Dermis microvascular lymphatic vessel endothelial cell (primary cell): ENCODE measurements at places on chromosomes 2 and 18.

GRCh38 chr2:149077861-149078260 lies 39.4 kb downstream of the LYPD6B start:
- no peak for DNase-seq

- peak; percentile 67 for DNase-seq
These were observed 112.4 kb downstream of the CYRIA start for GRCh38 chr2:16553226-16553625.

DNA sequence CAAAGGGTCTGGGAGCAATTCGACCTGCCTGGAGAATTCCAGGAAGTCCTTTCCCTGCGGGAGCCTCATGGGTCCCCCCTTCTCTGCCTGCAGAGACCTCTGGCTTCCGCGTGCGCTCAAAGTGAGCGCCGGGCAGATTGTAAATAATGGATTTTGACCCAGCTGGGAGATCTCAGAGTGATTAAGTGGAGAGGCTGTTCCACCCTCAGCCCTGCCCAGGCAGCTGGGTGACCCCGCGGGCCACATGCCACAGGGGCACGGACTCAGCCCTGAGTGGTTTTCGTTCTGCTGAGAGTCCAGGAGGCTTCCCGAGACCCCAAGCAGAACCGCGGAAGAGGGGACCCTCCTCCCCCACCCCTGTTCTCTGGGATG lies 1.2 kb downstream of the KCNG2 start:
- no peak for DNase-seq

- no peak for DNase-seq
These were observed 209.3 kb upstream of the SALL3 start for GRCh38 chr18:78770139-78770822.

GRCh38 chr18:23105030-23105429 lies 30.3 kb upstream of the CABLES1 start:
- no peak for DNase-seq

- no peak for DNase-seq
These were observed 499.9 kb upstream of the SPHKAP start for GRCh38 chr2:228681426-228681825.

- no peak for DNase-seq
These were observed 368.2 kb downstream of the IRS1 start for GRCh38 chr2:226431288-226431948.

DNA sequence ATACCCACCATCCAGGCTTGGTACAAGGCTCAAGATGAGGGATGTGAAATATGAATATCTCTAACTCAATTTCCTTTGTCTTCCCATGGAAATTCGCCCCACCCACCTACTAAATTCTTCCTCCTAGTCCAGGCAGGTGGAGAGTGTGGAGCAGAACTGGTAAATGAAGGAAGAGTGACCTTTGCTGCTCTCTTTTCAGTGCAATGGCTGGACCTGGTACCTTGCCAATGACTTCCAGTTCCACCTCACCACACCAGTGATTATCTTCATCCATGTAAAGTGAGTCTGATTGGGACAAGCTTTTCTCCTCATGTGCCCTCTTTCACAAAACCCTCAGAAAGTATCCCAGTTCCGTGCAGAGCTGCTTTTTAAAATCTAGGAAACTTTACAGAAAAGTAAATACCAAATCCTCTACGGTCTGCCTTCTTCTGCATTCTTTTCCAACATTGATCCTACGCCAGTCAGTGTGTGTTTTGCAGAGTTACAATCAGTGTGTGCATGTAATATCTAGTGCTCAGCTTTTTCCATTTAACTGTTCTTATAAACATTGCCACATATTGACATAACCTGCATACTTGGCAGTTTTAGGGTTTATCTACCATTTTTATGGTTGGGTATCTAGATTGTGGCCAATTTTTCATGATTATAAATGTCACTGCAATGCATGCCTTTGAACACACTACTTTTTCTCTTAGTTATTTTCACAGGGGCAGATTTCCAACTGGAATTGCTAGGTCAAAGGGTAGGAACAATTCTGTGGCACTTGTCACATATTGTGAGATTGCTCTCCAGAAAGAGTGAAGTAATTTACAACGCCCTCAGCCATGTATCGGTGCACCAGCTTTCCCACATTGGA lies 86.5 kb upstream of the SEC11C start:
- DNase-seq: peak; percentile 66

DNA sequence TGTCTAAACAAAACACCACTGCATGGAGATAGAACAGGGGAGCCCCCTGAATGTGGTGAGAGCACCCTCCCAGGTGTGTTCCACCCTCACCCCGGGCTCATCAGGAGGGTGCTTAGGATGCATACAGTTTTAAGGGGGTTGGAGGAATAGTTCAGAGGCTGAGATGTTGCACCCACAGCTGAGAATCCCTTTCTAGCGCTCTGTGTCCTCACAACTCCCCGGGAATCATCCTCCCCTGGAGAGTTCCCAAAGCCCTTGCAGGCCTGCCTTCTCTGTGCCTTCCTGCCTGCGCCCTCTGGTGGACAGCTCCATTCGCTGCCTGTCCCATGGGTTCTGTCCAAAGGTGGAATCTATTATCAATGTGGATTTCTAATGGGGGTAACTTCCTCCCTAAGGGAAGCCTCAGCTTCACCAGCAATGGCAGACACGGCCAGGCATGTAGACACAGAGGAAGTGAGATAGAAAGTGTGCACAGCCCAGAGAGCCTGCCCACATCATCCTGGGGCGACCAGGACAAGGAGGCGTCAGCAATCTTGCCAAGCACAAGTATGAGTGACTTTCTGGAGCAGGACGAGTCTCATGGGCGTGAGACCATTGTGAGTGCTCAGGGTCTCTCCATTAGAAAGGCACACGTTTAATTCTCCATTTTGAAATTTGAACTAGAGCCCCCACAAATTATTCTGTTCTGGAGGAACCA lies 1.2 kb upstream of the UGT1A5 start:
- peak; percentile 70 for DNase-seq

DNA sequence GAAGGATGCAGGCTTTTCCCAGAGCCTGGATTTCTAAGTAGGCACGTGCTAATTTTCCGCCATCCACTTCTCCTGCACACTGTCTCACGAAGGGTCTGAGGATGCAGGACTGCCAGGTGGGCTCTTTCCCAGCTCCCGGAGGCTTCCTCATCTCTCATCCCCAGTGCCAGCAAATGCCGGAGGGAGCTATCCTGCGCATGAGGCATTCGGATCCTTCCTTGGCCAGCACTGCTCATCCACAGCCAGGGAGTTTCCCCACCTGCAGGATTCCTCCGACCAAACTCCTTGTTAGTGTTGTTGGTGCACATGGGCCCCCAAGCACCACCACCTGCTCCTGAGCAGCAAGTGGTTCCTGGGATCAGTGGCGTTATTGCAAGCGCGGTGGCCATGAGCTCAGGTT lies 5.0 kb downstream of the CNDP1 start:
- no peak for DNase-seq

DNA sequence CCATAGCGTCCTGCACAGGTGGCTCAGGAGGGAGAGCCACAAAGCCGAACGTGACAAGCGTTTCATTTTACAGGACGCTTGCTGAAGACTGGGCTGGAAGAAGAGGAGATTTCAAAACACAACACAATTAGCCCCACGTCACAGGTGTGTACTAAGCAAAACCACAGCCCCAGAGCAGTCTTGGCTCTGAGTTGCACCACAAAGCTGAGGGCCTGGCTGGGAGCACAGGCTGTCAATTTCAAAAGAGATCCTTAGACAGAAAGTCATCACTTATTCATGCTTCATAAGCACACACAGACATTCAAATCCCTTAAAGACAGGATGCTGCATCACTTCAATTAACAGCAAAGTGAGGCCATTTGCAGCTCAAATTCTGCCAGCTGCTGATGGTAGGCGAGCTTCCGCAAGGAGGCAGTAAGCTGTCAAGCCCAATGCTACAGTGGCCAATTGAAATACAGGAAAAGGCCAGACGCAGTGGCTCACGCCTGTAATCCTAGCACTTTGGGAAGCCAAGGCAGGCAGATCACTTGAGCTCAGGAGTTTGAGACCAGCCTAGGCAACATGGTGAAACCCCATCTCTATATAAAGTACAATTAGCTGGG lies 79.6 kb downstream of the SKA1 start:
- DNase-seq: no peak

- no peak for DNase-seq
These were observed 72.0 kb upstream of the RAB6C start for GRCh38 chr2:129907256-129907998.

DNA sequence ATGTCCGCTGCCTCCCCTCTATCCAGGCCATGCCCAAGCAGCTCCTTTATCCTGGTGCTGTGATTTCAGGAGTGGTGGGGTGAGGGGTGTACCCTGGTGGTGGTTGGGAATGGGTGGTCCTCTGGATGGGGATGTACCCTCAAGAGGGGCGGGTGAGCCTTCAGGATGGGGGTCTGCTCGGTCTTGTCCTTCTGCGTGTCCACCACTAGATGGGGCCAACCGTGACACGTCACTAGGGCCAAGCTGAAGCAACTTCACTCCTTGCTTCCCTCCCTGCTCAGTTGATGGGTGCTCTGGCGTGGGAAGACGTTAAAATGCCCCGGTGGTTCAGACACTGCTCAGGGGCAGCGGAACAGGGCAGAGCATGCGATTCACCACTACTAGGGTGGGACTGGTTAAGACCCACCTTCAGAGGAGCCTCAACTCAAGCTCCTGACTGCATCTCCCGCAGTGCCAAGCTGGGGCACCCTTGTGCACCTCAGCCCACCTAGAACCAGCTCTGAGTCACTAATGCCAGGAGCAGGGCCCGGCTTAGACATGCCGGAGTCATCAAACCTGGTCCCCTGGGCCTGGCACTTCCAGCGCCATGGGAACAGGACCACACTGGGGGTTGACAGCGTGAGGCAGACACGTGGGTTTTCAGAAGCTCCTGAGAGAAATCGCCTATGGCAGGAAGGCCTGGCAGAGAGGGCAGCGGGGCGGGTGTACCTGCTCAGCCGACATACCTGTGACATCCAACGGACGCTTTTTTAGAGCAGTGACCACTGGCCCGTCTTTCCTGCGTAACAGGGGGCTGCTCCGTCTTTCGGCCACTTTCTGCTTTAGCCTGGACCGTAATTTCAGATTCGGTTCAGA lies 256.7 kb downstream of the HDAC4 start:
- peak; percentile 51 for DNase-seq

GRCh38 chr2:191114403-191114886 lies 36.3 kb downstream of the STAT4 start:
- DNase-seq: no peak

DNA sequence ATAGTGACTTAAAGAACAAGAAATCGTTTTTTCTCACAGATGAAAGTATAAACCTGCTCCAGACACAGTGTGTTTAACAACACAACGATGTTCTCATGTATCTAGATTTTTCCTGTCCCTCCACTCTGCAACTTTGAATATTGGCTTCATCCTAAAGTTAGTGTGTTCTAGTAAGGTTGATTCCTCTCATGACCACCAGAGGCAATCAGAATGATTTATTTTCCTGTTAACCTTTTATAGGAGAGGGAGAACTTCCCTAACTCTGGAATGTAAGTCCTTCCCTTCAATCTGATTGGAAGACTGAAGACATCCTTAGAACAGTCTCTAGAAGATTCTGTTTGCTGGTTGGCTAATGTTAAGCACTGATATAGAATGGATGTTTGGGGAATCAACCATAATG lies 41.0 kb upstream of the TAF4B start:
- no peak for DNase-seq

DNA sequence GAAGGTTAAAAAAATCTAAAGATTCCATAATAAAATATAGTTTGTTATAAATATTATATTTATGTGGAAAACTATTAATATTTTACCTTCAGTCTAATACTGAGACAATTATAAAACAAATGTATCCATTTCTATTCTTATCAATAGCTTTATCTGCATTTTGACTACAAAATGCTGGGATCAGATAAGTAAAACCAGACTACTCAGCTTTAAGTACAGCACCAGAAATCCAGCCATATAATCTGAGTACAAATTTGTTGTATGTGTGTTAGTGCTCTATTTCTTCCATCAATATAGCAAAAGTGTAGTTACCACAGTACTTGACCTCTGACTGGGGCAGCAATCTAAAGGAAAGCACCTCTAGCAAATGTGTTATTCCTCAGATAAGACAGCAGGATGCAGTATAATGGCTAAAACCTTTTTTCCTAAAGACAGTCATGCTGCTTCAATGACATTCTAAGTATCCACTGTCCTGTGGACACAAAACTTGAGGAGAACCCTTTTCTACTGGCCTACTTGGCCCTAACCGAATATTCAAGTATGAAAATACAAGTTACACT lies 68.1 kb downstream of the OLA1 start:
- DNase-seq: peak; percentile 21

DNA sequence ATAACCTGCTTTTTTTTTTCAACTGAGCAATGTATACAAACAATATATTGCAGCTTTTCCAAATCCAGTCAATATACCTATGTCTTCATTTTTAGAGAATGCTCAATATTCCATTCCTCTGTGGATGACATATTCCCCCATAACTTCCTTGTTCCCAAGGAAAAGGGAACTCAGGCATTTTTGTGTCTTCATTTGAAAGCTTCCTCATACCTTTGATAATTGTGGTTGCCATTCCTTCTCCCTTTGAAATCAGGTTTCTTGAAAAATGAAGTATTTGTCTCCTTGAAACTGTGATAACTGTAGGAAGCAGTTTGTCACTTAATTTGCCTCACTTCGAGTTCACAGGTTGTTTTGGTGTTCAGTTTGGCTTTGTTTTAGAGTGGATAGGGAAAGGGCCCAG lies 13.5 kb downstream of the ELAC1 start:
- DNase-seq: no peak

DNA sequence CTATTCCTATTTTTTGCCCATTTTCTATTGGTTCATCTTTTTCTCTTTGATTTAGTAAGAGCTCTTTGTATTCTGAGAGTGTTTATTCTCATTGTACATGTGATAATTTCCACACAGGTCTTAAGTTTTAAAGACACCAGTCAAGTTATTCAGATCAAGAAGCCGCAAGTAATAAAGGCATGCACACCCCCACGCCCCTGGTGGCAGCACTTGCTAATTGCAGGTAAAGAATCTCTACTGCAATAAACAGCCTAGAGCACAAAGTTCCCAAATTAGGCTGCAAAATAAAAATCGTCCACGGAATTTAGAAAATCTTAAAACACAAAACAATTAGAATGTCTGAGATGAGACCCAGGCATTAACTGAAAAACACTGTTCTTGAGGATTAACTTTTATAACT lies 45.2 kb downstream of the ST3GAL5 start:
- no peak for DNase-seq

- no peak for DNase-seq
These were observed 547 bp downstream of the SLC35F5 start for GRCh38 chr2:113755835-113756354.

DNA sequence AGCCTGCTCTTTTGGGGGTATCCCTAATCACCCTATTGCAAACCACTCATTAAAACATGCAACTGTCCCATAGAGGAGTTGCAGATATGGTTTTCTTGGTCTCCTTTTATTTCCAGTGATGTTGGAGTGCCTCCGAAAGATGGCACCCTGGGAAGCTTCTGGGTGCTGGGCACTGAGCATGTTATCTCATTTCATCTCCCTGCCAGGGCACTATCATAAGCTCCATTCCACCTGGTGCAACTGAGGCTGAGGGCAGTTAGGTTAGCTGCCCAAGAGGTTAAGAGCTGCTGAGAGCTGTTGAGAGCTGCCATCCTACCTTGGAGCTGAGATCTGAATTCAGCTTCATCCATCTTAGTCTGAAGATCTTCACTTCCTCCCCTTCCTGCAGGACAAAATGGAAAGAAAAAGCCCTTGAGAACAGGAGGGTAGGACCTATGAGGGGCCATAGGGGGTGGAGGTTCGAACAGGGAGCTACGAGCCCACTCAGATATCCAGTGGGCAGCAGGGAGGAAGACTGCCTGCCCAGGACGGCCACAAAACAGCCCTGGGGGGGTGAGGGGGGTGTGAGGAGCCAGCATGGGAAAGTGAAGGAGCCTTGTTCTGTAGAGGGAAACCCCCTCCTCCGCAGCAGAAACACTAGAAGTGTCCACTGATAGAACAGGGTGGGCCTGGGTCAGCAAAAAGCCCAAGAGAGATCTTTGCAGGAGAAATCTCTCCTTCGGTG lies 202.5 kb downstream of the ZFP36L2 start:
- DNase-seq: no peak
